AG20443 (cell line): ENCODE measurements at places on chromosomes 1 and 21.

GRCh38 chr1:98496256-98496995, 165.1 kb upstream of the SNX7 start:
- peak; percentile 28 for DNase-seq

DNA sequence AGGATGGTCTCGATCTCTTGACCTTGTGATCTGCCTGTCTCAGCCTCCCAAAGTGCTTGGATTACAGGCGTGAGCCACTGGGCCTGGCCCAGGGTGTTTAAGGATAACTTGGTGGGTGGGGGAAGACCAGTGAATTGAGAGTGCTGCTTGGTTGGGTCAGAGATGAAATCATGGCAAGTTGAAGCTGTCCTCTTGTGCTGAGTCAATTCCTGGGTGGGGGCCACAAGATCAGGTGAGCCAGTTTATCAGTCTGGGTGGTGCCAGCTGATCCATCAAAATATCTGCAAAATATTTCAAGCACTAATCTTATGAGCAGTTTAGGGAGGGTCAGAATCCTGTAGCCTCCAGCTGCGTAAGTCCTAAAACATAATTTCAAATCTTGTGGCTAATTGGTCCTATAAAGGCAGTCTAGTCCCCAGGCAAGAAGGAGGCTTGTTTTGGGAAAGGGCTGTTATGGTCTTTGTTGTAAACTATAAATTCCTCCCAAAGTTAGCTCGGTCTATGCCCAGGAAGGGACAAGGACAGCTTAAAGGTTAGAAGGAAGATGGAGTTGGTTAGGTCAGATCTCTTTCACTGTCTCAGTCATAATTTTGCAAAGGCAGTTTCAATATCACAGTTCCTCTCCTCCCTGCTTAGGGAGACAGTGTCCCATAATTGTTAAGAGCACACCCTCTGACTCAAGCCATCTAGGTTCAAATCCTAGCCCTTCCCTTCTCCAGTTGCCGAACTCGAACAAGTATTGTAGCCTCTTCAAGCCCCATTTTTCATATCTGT, 66.8 kb upstream of the BACH1 start:
- DNase-seq = no peak

DNA sequence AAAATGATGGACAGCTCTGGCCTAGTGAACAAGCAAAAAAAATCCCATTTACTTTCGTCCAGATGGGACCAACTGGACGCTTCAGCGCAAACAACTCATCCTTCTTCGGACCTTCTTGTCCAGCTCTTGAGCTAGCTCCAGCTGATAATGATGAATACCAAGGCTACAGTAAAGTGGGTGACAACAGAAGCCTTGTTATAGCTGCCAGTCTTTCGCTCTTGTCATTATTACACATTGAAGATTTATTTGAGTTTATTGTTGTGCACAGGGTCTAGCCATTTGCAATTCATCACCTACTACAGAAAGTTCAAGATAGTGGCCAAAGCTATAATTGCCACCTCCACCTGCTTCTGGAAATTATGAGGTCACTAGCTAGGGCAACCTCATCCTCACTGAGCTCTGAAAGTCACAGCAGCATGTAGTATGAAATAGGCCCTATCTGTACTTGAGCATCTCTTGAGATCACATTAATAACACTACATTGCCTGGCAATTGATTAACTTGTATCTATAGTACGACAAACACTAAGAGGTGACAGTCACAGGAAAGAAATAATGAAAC, 76.9 kb downstream of the GPATCH2 start:
- DNase-seq = no peak

- no peak for DNase-seq
Measured at GRCh38 chr1:108041360-108042142, 76.6 kb upstream of the VAV3 start.

- DNase-seq = no peak
Measured at GRCh38 chr21:44492567-44493385, 37.5 kb downstream of the LRRC3 start.

DNA sequence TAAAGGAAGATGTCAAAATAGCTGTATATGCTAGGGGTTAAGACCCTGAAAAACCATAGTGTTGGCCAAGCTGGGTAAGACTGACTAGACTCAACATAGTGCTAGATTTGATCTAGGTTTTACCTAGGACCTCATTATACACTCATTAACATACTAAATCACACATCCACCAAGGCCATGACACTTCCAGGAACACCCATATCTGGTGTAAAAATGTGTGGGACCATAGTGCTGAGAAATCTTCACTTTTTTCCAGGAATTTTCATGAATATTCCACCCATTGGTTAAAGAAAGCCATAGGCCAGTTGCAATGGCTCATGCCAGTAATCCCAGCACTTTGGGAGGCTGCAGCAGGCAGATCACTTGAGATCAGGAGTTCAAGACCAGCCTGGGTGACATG, 34.0 kb upstream of the ACADM start:
- no peak for DNase-seq

DNA sequence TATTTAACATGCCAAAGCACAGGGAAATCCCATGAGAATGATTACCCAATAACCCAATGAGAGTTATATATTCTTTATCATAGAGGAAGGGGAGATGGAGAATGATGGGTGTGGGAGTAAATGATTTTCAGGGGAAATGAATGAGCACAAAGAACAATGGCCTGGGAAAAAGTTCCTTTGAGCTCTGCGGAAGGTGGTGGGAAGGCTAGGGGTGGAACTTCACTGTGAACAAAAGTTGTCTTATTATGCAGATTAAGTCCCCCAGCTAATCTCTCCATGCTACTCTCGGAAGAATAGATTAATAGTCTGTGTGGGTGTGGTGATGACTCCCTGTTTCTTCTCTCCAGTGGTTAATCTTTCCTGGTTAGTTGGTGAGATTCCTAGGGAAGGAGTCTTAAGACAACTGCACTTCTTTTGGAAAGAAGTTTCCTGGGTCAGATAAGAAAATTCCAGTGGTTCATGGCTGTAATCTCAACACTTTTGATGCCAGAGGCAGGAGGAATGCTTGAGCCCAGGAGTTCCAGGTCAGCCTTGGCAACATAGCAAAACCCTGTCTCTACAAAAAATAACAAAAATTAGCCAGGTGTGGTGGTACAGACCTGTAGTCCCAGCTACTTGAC, 71.6 kb downstream of the DNTTIP2 start:
- DNase-seq = no peak

DNA sequence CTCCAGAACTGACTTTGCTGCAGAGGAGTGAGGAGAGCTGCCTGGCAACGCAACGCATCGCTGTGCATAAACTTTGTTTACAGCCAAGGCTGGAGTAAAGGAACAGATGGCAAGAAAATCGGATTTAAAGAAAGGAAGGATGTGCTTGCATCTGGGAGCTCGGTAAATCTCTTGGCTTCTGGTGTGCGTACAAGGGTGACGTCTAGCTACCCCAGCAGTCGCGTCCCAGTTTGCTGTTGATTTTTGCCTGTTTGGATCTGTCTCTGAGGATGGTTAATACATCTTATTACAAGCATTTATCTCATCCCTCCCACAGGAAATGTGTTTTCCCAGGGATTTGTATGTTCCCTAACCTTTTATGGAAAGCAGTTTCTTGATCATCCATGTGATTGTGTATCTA, 73.3 kb upstream of the RALGPS2 start:
- DNase-seq = no peak

DNA sequence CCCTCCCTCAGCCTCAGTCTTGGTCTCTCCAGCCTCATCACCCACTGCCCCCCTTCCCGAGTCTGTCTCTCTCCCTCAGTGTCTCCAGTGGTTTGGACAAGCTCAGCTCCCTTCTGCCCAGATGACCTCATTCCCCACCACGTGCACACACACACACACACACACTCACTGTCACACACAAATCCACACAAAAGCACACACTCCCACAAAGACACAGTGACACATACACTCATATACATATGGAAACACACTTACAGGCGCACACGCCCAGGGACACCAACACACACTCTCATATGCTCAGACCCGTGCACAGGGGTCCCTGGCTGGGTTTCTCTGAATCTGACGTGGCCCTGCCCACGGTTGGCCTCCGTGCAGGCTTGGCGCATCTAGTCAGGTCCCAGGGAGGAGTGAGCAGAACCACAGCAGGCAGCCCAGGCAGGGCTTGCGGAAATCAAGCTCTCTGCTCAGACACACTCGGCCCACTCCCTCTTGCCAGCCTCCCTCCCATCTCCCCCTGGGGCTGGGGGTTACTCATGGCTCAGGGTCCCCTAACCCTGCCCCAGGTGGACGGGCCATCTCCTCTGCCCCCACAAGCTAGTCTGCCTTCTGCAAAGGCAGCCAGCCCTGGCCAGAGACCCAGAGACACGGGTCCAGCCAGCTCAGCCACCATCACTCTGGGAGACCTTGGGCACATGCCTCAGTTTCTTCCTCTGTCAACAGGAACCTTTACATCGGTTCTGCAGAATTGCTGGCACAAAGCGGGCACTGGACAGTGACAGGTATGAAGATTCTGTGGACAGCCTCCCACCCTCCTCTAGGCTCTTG, 38.5 kb upstream of the FAM131C start:
- peak; percentile 86 for DNase-seq

- DNase-seq = no peak
Measured at GRCh38 chr1:239428120-239428710, 41.8 kb downstream of the CHRM3 start.

DNA sequence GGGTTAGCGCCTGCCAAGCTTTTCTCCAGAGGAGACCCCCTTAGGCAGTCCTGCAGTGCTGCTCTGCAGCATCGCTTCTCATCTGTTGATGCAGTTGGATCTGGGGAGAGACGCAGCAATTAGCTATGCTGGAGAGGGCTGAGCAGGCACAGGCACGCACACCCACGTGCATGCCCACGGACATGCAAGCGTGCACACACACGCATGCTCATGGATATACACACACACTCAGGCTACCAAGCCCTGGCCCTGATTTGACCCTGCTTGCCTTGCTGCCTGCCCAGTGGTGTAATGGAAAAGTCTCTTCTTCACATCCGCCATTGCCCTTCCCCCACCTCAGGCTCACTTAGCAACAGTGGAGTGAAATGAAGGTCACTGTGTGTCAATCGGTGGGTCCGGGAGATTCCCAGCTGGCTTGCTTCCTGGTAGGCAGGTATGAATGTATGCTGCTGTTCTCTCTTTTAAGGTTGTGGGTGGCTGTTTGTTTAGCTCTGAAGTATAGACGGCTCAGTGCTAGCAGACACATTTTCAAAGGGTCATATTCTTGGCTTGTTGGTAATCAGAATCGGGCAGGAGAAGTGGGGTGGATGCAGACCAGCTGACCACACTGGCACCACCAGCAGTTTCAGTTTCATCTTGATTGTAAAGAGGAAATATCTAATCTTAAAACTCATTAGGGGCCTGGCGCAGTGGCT, 9.5 kb downstream of the ATP1B1 start:
- DNase-seq = no peak

DNA sequence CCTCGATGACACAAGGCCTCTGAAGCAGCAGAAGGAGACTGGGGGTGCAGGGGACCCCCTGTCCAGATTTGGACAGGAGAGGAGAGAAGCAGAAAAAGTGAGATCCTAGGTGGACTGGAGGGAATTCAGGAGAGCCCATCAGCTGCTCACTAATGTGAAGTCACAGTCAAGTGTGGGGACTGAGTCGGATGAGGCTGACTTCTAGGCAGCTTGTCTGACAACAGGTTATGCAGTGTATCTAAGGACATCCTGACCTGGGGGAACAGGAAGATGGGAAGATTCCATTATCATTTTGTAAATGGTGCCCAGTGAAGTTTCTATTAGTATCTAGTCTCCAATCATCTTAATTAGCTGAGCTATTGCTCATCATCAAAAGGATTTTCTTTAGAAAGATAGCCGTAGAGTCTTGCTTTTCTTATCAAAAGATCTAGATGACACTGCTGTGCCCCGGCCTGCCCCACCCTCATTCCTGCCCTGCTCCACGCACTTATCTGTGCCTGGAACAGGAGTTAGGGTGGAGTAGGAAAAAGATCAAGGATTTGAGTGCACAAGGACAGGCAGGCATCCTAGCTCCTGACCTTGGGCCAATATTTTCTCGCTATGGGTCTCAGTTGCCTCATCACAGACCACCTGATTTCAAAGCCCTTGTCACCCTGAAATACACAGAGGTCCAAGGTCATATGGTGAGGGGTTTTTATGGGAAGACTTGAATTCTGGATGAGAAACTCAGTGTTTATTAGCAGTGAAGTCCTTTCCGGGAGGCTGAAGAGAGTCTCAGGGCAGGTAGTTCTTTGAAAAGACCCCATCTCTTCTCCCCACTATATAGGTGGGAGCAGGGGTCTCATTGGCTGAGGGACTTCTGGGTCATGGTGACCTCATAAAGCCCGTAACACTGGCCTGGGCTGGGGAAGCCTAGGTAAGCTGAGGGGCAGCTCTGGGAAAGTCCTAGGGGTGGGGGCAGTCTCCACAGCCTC, at the start of gene MROH7:
MROH7 (plus strand) TSS at position 924 of the 974 bp plus-strand sequence. CDS start 11,141 bp downstream, outside the sequence.
- no peak for DNase-seq

DNA sequence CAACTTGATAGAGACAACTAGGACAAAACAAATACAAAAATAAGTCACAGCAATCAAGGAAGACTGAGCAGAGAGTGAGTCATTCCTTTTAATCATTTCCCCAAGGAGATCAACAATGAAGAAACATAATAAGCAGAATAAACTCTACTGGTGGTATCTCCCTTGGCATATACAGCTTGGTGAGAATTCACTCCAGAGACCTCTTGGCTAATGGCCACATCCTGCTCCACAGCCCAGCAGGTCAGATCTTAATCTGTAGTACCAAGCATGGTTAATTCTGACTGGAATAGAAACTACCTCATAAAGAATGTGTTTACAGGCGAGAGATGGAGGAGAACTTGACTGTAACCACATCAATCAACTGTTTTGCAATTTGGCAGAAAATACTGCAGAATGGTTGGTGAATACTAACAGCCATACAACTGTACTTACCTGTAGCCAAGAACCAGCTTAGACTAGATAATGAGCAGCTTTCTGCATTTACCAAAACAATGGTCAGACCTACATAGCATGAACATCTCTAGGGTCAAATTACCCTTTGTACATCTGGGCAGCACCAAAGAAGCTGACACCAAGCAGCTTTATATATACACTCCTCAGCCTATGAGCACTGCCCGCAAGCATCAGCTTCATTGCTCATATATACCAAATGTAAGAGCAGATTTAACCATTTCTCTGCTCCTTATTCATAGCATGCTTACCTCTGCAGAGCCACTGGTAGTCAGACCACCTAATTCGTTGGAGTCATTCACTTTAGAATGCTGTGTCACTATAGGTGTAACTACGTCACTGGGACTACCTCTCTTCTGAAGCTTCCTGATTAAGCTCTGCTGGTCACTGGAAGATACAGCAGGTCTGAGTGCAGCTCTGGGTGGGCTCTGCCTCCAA, 51.0 kb downstream of the KIAA0319L start:
- peak; percentile 66 for DNase-seq

GRCh38 chr1:5951846-5952410, 40.3 kb downstream of the NPHP4 start:
- DNase-seq = no peak

GRCh38 chr1:184947497-184948256, 26.6 kb downstream of the NIBAN1 start:
- no peak for DNase-seq

- no peak for DNase-seq
Measured at GRCh38 chr21:32914424-32915039, 111.2 kb upstream of the OLIG2 start.
